Kidney (tissue), 22 donors: ENCODE measurements at places on chromosomes 11 and 22. TPM values are rescaled to one million over a fixed set of nuclear protein-coding genes. Genes with fewer than 3 reads are reported as not detected.

TRPC6 gene
- total RNA-seq = 1.4 TPM

SYNGR1 gene
- 21.5 TPM for total RNA-seq

DNA sequence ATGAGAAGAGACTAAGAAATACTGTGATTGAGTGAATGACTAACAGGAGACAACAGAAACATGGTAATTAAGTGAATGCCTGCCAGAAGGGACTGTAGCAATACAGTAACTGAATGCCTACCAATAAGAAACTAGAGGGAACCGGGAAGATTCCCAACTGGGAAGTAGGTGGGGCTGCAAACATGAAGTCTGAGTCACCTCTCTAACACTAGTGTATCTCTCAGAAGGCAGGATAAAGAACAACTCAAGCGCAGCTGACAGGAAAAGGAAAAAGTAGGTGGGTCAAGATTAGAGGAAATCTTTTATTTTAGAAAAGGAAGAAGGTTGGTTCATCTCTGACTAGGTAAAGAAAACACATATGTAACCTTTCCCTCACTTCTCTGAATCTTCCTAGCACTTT lies 14.0 kb downstream of the C11orf42 start:
- DNase-seq = no peak
- peaks cover 67% of the 10 kb centered on the region for H3K36me3 ChIP-seq
- H3K4me3 ChIP-seq = no peak overlapping the region
- no peak overlapping the region for H3K27ac ChIP-seq

CARD18 gene
- total RNA-seq = not detected
